Effector memory CD4-positive, alpha-beta T cell (primary cell): ENCODE measurements at places on chromosomes 2 and 18.

GRCh38 chr2:131349021-131349420, 14.9 kb downstream of the RAB6D start:
- no peak overlapping the region for H3K4me3 ChIP-seq
- H3K27ac ChIP-seq = no peak overlapping the region
- no peaks in the 10 kb centered on the region for H3K36me3 ChIP-seq
- no peaks in the 10 kb centered on the region for H3K4me1 ChIP-seq
- no peaks in the 10 kb centered on the region for H3K27me3 ChIP-seq

- H3K4me1 ChIP-seq = no peaks in the 10 kb centered on the region
- no peak overlapping the region for H3K4me3 ChIP-seq
- no peak for DNase-seq
- H3K27ac ChIP-seq = no peak overlapping the region
- H3K27me3 ChIP-seq = peaks cover 4% of the 10 kb centered on the region
Measured at GRCh38 chr2:70347831-70348230, 46.0 kb upstream of the FAM136A start.

DNA sequence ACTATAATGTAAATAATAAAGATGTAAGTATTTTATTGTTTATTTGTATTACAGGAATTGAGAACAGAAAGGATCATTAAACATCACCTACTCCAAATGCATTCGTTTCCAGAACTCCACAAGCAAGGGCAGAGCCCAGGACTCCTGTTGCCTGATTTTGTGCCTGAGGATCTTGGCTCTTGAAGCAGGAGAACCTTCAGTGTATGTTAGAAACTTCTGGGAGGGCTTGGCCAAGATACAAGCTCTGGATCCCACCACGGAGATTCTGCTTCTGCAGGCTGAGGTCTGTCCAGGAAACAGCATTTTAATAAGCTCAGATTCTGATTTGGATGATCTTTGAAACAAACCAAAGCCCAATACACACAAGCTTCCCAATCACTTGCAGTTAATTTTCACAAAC, 142.4 kb upstream of the SOX11 start:
- DNase-seq = no peak
- no peak overlapping the region for H3K4me3 ChIP-seq
- H3K27me3 ChIP-seq = no peaks in the 10 kb centered on the region
- no peaks in the 10 kb centered on the region for H3K36me3 ChIP-seq

DNA sequence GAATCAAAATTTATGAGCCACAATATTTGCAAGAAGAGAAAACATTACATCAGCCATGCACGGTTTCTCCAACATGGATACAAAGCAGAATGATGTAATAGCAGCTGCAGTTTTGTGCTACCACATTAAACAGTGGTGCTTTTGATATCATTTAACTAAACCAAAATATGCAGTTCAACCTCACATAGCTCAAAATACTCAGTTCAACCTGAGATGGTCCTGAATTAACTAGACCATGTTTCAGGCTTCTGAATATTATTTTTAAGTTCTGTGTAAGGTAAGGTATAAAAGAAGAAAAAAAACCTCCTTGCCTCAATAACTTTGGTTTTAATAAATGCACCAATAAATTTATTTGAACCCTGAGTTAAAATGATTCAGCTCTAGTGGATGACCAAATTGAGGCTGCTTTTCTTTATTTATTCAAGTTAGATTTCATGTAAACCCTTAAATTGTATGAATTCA, 18.8 kb upstream of the TSPYL6 start:
- no peak overlapping the region for H3K4me3 ChIP-seq
- DNase-seq = no peak
- no peak overlapping the region for H3K27ac ChIP-seq
- no peaks in the 10 kb centered on the region for H3K27me3 ChIP-seq

DNA sequence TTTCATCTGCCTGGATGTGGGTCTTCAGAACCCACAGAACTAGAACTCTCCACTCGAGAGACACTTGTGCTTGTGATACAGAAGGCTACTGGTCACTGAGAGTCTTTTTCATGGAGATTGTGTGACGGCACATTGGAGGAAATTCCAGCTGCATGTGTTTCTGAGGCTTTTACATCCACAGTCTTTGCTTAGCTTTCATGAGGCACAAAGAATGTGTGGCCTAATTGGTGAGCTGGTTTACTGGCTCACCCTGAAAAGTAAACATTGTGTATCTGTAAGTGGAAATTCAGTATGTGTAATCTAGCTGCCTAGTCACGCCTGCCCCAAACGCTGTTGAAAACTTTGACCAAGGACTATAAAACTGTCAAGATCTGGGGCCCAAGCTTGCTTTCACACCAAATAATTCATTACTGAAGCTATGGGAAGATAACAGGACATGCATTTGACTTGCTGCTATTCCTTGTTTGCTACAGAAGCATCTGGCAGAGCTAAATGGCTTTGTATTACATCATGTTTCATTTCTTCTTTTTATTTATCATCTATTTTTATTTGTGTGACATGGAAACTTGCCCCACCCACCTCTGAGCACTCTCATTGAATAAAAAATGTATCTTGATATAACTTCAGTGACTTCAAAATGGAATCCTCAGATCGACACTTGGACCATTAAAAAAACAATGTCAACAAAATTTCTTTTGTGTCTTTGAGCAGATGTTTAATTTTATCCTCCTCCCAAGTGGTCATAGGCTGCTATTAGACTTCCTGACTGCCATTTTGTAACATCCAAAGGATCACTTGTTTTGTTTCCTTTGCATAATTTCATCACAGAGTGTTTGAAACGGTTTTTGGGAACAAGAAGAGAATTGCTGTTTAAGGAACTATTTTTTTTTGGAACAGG, 80.2 kb downstream of the EFEMP1 start:
- no peaks in the 10 kb centered on the region for H3K27me3 ChIP-seq
- H3K4me1 ChIP-seq = no peaks in the 10 kb centered on the region
- H3K27ac ChIP-seq = no peak overlapping the region

DNA sequence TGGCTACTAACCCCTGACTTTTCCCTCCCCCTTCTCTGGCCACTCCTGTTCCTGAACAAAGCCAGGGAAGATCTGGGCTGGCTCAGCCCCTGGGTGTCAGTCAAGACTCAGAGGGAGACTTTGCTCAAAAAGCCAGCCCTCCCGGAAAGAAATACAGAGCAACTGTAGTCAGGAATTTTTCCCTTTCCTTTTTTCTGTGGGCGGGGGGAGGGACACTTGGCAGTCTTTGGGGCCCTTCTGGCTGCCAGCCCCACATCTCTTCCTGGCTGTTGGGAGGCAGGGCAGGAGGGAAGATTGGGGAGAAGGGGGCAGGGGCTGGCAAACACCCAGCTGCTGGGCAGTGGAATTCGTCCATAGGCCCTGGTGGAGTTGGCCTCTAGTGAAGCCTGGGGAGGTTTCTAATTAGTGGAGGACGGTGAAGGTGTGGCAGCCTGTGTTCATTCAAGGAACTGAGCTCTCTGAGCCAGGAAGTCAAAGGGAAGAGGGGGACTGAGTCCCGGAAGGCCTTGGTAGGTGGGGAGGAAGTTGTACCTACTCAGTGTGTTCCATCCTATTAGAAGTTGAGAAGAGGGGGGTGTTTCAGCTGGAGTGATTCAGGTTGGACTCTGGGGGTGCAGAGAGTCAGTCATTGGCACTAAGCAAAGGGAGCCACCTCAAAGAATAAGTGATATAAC, 10.9 kb downstream of the IGFBP2 start:
- H3K27ac ChIP-seq = no peak overlapping the region
- no peaks in the 10 kb centered on the region for H3K4me1 ChIP-seq
- H3K27me3 ChIP-seq = no peaks in the 10 kb centered on the region
- DNase-seq = no peak

- peak overlapping the region; percentile 79 for H3K4me3 ChIP-seq
- DNase-seq = no peak
- H3K4me1 ChIP-seq = peaks cover 17% of the 10 kb centered on the region
- no peaks in the 10 kb centered on the region for H3K36me3 ChIP-seq
Measured at GRCh38 chr2:157876786-157877138, 632 bp upstream of the ACVR1 start.

DNA sequence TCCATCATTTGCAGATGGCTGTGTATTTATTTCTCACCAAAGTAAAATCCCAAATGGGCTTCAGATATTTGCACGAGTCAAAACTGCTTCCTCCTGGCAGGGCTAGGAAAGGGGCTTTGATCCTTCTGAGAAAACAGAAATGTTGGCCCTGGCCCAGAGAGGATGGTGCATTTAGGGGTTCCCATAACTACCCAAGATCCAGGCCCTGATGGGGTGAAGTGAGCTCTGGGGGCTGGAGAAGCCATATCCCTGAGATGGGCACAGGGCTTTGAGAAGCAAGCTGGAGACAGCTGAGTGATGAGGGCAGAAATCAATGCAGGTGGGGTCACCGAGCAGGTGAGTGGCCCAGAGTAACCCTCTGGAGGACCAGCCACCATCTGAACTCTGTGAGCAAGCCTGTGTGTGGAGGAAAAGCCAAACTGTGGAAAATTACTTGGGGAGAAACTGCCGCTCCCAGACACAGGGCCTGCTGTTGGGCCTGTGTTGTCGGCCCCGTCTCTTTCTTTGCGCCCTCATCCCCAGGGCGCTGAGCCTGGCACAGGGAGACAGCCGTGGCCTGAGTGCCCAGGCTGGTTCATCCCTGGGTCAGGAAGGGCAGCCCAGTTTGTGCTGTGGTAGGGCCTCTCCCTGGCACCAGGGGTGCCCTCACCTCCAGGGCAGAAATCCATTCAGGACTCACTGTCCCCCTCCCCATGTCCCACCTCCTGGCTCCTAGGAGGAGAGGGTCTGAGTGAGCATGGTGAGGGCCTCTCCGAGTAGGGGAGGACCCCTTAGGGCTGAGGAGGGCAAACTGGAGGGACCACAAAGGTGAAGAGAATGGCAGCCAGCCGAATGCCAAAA, 167.8 kb upstream of the HAAO start:
- no peak for DNase-seq
- no peaks in the 10 kb centered on the region for H3K27me3 ChIP-seq
- H3K4me1 ChIP-seq = no peaks in the 10 kb centered on the region
- no peak overlapping the region for H3K4me3 ChIP-seq

DNA sequence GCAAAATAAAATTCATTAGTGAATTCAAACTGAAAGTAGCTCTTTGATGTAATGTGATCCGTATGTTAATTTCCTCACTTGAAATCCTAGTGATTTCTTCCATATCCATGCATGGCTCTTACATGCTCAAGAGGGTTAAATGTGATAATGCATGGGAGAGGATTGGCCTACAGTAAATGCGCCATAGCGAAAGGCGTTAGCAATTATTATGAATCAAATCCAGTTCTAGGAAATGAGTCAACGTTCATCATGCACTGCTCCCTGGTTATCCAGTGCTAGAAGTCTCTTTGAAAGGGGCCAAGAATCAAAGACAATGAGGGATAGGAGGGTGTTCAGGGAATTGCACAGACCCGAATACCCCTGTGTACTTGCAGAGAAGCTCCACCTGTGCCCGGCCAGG, 101.4 kb upstream of the RASGRP3 start:
- no peak for DNase-seq
- no peak overlapping the region for H3K4me3 ChIP-seq
- H3K4me1 ChIP-seq = no peaks in the 10 kb centered on the region
- H3K36me3 ChIP-seq = no peaks in the 10 kb centered on the region

DNA sequence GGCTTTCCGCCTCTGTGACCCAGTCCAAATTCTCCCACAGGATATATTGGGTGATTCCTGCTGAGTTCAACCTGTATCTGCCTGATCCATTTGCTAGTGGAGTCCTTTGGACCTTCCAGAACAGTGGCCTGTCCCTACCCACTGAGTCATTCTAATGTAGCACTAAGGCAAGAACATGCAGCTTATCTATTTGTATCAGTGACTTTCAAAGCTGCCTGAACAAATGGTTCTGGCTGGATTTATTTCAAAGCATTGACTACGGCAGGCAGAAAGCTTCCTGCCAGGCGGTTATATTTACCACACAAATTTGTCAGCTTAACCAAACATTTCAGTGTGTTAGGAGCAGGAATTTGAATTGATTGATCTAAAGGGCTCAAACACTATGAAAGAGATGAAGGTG, 613.4 kb downstream of the DCC start:
- no peak overlapping the region for H3K4me3 ChIP-seq
- H3K4me1 ChIP-seq = no peaks in the 10 kb centered on the region
- no peaks in the 10 kb centered on the region for H3K36me3 ChIP-seq

GRCh38 chr2:238163481-238164198, 4.9 kb downstream of the ERFE start:
- no peak overlapping the region for H3K27ac ChIP-seq
- peaks cover 17% of the 10 kb centered on the region for H3K27me3 ChIP-seq
- DNase-seq = no peak
- no peaks in the 10 kb centered on the region for H3K36me3 ChIP-seq

GRCh38 chr2:27008678-27009077, 24.1 kb upstream of the TMEM214 start:
- H3K4me3 ChIP-seq = no peak overlapping the region
- H3K27me3 ChIP-seq = no peaks in the 10 kb centered on the region
- no peak overlapping the region for H3K27ac ChIP-seq
- DNase-seq = no peak

DNA sequence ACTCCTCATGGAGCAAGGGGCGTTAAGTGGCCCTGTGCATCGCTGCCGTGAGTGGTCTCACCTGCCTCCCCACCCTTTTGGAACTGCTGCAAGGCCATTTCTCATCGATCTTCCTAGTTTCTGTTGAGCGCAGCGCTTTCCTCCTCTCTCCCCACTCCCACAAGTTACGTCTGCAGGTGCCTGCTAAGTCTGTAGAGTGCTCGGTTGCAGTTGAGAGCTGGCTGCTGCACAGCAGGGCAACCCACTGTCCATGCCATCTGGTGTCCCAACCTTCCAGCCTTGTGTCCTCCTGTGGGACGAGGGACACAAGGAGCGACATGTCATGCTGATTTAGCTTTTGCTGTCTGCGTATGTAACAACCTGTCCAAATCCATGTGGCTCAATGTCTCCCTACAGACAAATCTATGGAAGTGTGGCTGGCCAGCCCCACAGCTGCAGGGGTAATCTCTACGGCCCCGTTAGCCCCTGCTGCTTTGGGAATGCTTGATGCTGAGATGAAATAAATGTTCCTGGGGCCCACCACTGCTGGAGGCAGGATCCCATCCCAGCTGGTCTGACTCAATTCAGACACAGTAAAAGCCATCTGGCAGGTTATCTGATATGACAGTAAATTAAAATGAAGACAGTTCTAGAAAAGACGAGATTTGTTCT, 68.1 kb upstream of the TCF7L1 start:
- no peaks in the 10 kb centered on the region for H3K36me3 ChIP-seq
- H3K4me1 ChIP-seq = no peaks in the 10 kb centered on the region
- no peaks in the 10 kb centered on the region for H3K27me3 ChIP-seq
- no peak overlapping the region for H3K27ac ChIP-seq

DNA sequence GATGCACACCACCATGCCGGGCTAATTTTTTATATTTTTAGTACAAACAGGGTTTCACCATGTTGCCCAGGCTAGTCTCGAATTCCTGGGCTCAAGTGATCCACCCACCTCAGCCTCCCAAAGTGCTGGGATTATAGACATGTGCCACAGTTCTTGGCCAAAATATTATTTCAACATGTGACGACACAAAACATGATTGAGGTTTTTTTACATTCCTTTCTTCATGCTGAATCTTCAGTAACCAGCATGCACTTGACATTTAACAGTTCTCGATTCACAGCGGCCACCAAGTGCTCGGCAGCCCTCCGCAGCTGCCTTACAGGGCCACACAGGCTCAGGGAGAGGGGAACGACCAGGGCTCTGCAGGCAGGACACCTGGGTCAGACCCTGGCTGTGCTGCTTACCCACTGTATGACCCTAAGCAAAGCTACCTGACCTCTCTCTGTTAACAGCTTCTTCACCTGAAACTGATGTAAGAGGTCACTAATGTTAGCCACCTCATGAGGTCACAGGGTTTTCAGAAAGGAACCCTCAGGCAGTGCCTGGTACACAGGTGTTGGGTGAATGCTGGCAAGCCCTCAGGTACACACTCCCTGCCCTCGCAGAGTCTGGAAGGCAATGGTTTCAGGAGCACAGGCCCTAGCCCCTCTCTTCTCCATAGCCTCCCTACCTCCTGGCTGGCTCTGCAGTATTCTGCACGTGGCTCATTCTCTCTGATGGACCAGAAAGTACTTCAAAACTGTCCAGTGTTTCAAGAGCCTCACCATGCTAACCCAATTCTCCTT, 25.7 kb downstream of the TUBB6 start:
- no peak overlapping the region for H3K27ac ChIP-seq
- no peak for DNase-seq
- H3K27me3 ChIP-seq = no peaks in the 10 kb centered on the region
